ENCODE measurements at places on chromosomes 1 and 21.

DNA sequence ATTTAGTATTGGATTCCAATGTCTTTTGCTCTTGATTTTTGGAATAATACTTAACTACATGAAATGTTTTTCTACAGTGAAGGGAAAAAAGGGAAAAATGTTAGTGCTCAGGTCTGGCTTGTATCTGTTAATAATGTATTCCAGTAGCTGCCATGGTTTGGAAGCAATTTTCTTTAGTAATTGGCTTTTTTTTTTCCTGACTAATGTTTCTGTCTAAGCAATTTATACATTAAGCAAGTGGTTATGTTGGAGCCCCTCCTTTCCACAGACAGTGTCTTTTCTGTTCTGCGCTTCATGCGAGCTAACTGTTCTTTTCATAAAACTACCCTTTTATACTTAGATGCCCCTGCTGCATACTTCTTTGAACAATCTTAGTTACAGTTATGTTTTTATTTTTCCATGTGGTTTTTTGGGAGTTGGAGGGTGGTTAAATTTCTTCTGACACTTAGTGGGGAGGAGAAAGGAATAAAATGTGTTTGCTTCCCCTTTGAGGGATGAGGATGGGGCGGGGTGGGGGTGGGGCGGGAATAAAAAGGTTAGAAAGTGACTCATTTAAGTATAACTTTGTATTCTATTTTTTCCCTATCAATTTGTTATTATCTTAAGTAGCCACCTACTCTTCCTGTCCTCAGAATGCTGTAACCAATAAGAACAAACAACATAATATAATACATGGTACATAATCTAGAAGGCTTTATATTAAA lies 83.1 kb downstream of the CLIC4 start:
- DNase-seq: no peak

- no peak for DNase-seq
These were observed 30.9 kb downstream of the KDM1A start for GRCh38 chr1:23050201-23050600.

- DNase-seq: no peak
These were observed 1.4 kb upstream of the GPR161 start for GRCh38 chr1:168138134-168138533.

DNA sequence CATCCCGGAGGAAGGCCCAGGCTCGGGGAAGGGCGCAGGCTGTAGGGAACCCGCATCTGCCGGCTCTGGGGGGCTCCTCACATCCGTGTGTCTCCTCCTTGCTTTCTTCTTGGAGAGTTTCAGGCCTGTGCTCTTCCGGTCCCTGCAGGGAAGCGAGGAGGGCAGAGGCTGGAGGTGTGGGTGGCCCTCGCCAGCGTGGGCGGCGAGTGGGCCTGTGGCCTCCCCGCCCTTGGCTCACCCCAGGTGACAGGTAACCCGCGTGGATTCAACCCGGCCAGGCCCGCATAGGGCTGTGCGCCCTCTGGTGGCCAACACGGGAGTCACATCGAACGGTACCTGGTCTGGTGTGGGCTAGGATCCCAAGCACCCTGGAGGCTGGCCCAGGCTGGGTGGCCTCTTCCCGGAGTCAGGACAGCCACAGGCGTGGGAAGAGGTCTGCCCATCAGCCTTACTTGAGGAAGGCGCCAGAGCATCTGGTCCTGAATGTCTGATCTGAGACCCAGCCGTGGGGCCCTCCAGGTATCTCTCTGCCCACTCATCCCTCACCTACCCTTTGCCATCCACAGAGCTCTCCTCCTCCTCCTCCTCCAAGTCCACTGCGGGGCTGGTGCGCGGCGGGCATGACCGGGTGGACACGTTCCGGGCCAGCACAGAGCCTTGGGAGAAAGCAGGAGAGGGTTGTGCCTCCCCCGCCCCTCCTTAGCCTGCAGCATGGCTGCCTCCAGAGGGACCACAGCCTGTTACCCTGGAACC lies 9.6 kb upstream of the TNFRSF25 start:
- DNase-seq: peak; percentile 86

- no peak for DNase-seq
These were observed 3.7 kb upstream of the PADI4 start for GRCh38 chr1:17304151-17304825.

GRCh38 chr1:112881742-112882127 lies 74.3 kb downstream of the SLC16A1 start:
- DNase-seq: no peak

GRCh38 chr1:161242313-161242712 lies 4.3 kb upstream of the NR1I3 start:
- DNase-seq: no peak

- DNase-seq: no peak
These were observed 49.7 kb upstream of the IFI44L start for GRCh38 chr1:78570539-78570938.

GRCh38 chr21:43681650-43682049 lies 22.3 kb downstream of the RRP1B start:
- no peak for DNase-seq

- peak; percentile 48 for DNase-seq
These were observed 114.3 kb upstream of the ZNF678 start for GRCh38 chr1:227449051-227449450.

DNA sequence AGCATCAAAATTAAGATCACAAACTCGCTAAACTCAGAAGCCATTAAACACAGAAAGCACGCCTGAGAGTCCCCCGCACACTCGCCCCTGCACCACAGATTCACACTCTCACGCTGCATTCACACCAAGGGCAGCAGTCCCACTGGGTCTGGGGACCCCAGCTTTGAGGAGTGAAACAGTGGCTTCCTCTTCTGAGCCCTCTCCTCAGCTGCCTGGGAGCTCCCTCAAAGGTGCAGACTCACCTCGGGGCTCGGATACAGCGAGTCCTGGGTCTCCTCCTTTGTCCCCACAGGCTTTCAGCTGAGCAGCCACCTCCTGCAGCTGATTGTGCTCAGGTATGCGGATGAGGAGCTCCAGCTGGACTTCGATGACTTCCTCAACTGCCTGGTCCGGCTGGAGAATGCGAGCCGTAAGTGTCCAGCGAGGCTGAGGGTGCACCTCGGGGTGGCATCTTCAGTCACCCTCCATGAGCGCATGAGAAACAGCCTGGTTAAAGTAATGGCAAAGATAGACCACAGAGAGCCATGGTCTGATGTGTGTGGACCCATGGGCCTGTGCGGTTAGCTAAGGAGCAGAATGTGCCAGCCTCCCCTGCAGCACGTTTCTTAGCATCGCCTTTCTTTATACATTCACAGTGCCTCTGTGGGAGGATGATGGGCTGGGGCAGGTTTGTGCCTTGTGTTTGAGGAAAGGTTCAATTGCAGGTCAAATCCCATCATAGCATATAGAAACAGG lies 47.9 kb downstream of the CAPN9 start:
- no peak for DNase-seq

All from stimulated activated CD8-positive, alpha-beta memory T cell treated with anti-CD3 and anti-CD28 coated beads, Interleukin-4, amount 100 ng/mL, for 48 hours (primary cell).